Endodermal cell (in vitro differentiated cells): ENCODE measurements at places on chromosomes 2 and 18.

- DNase-seq, result no peak
These were observed 506.9 kb upstream of the KLHL29 start for GRCh38 chr2:22878121-22878520.

DNA sequence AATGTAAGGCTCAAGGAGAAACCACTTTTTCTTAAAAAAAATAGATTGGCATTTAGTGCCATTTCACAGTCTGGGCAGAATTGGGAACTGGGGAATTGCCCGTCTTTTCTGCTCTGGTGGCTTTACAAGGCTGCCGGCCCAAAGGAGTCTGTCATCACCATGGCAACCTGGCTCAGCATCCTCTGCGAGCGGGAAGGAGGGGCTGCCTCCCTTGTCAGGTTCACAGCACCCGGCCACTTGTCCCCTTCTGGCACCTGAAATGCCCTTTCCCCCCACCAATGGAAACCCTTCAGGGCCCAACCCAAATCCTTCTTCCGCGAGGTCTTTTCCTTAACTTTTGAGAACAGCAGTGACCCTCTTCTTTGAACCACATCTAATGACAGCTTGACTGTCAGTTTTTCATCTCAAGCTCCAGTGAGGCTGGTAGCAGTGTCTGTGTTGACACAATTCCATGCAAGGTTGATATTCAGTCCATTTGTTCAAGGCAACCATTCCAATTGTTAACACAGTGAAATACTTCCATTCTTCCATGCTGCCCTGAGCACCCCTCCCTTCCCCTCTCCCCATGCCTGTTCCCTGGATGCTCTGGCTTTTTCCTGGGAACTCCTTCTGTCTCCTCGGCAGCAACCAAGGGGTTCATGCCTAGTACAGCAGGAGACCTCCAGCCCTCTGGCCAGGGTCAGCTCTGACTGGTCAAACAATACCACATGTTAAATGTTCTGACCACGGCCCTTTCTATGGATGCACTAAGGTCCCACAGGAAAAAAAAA, 79.6 kb downstream of the DNER start:
- peak; percentile 59 for DNase-seq

DNA sequence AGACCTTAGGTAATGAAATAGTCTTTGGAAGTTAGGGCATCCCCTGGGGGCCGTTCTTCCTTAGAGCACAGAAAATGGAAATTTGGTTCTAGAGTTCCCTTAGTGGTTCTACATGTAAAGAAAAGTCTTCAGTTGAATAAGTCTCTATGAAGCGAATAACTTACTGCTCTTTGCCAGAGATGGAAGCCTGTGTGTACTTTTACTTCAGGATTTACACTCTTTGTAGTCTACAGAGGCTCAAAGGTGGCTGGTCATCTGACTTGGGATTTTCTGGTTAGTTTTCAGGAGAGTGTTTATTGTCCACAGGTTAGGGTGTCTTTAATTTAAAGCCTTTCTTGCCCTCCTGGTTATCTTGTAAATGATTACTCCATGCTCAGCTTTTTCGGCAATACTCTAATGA, 210.6 kb downstream of the ZNF521 start:
- no peak for DNase-seq

GRCh38 chr2:165870346-165870745, 76.3 kb upstream of the GALNT3 start:
- no peak for DNase-seq

GRCh38 chr2:28226558-28226957, 166.1 kb upstream of the FOSL2 start:
- no peak for DNase-seq

DNA sequence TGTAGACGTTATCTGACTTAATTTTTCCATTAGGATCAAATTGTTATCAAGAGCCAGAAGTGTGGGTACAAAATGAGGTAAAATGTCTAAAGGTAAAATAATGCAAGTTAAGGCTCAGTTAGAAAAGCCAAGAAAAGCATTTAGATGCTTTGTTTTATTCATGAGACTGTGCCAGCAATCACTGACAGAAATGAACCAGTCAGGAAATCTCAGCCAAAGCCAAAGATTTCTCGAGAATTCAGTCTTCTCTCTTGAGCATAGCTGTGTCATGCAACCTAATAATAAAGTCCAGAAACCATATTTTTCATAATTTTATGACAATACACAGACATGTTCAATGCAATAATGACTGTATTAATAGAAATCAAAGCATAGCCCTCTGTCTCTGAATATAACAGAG, 43.5 kb upstream of the ZNF397 start:
- DNase-seq, result no peak

DNA sequence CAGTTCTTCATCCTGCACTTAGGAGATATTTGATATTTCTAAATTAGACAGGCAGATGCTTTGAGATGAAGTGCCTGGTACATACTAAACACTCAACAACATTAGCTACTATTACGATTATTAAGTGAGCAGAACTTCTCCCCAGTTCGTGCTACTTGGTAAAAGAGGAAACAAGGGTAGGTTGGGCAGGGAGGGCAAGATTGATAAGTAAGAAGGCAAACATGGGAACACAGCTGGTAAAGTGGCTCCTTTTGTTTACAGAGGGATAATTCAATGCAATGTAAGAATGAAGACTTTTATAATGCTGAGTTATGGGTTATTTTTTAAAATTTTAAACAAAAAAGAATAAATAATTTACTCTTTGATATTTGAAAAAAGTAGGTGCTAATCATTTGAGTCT, 15.9 kb upstream of the WIPF1 start:
- no peak for DNase-seq

DNA sequence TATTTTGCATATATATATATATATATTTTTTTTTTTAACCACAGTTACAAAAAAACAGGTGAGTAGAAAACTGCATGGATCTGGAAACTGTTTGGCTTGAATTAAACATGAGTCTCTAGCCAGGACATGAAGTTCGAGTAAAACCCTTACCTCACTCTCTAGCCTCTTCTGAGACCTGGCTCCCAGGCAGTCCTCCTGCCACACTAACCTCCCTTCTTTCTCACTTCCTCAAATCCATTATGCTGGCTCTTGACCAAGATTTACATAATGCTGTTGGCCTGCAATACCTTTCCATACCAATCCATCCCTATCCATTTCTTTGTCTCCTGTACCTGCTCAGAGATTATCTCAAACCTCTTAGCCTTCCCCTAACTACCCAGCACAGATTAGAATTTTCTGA, 34.0 kb downstream of the PIGN start:
- DNase-seq, result no peak

GRCh38 chr2:152485954-152486736, 151.2 kb downstream of the FMNL2 start:
- DNase-seq, result no peak

DNA sequence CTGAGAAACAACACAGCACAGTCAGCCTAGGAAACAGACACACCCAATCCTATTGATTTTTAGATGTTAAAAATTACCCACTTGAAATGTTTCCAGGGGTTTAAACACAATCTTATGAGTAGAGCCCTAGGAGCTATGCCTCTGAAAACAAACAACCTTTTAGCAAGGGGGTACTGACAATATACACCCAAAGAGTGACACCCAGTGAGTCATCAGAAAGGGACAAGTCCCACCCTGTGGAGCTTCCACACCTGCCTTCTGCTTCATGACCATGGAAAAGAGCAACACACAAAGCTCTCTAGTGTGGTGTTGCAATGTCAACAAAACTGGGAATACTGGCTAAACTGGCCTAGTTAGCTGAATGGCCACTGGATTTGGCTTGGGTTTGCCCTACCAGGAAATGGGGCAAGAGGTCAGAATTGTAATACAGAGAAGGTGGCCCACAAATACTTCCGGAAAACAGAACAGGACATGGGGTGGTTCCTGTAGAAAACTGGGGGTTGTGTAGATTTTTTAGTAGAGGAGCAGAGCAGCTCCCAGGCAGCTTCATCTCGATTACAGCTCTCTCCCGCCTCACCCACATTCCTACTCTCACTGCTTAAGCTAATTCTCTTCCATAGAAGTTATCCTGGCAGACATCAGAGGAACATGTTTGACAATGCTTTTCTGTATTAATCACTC, 98.2 kb downstream of the GAREM1 start:
- no peak for DNase-seq

DNA sequence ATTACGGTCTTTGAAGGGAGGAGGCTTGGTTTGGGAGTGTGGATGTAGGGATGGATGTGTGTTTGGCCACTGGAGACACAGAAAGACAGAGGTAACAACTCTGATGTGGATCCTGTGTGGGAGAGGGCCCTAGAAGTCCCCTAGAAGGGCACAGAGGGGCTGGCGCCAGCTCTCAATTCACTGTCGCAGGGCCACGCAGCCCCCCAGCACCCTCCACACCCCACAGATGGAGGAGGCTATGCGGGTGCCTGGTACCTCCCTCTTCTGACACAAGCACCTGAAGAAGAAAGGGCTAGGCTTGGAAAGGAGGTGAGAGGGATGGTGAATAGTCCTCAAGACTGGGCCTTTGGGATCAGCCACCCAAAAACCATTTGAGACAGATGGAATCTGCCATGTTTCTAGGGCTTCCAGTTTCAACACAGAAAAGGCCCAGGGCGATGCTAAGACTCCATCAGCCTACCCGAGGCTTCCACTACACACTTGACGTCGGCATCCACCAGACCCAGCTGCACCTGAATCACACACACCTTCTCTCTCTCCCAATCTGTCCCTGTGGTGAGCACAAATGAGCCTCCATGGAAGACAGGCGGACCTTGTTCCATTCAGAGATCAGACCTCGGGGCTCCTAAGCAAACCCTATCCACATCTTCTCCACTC, 413.5 kb upstream of the HS6ST1 start:
- no peak for DNase-seq

DNA sequence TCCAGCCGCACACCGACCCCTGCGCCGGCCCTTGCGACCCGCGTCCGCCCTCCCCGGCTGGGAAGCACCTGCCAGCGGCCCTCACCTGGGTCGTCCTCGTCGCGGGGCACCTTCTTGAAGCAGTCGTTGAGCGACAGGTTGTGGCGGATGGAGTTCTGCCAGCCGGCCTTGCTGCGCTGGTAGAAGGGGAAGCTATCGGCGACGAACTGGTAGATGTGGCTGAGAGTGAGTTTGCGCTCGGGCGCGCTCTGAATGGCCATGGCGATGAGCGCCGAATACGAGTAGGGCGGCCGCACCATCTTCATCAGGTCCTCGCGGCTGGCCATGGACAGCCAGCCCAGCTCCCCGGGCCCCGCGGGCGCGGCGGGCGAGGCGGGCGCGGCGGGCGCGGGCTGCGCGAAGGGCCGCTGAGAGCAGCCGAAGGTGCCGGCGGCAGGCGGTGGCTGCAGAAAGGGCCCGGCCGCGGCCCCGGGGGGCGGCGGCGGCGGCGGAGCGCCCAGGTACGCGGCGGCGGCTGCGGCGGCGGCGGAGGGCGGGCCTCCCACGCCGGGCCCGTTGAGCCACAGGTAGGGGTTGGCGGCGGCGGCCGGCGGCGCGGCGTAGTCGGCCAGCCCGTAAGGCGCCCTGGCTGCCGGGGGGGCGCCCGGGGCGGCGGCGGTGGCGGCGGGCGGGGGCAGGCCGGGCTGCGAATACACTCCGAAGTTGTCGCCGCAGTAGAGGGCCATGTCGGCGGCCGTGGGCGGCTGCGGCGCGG, 505 bp downstream of the FOXI3 start:
- peak; percentile 83 for DNase-seq

DNA sequence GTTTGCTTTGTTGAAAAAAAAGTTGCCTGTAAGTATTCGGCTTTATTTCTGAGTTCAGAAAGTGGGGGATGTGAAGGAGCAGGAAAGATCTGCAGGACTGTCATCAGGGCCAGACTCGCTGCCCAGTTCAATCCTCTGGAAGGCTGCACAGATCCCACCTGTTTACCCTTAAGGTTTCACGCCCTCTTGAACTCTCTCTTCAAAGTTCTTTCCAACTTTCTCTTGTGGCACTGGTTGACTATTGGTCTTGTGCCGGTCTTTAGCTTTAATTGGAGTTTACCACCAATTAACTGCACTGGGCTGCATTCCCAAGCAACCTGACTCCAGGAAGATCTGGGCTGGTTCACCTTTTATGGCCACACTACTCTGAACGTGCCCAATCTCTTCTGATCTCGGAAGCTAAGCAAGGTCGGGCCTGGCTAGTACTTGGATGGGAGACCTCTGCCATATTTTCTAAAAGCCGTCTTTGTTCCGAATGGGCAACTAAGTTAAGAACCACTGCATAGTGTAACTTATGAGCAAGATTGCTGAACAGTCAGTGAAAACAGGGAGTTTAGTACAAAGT, 495.0 kb downstream of the DPP10 start:
- DNase-seq, result no peak

GRCh38 chr18:61554117-61554776, 221.0 kb downstream of the CDH20 start:
- no peak for DNase-seq

DNA sequence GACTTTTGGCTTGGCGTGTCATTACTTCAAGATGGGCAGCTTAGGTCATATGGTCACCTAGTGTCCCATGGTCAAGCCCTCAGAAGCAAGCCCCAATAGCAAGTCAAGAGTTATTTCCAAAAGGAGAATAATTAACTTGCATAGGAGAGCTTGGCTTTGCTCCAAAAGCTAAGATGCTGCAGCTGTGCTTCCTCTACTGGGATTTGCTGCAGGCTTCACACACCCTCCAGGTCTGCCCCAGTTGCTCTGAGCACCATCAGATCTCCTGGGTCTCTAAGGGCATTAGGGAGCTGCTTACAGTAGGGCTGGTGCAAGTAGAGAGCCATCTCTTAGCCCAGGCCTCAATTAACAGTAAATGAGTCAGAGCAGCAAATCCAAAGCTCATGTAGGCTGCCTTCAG, 46.6 kb downstream of the THUMPD2 start:
- no peak for DNase-seq

- no peak for DNase-seq
These were observed 5.5 kb upstream of the ARL4C start for GRCh38 chr2:234502285-234502918.

DNA sequence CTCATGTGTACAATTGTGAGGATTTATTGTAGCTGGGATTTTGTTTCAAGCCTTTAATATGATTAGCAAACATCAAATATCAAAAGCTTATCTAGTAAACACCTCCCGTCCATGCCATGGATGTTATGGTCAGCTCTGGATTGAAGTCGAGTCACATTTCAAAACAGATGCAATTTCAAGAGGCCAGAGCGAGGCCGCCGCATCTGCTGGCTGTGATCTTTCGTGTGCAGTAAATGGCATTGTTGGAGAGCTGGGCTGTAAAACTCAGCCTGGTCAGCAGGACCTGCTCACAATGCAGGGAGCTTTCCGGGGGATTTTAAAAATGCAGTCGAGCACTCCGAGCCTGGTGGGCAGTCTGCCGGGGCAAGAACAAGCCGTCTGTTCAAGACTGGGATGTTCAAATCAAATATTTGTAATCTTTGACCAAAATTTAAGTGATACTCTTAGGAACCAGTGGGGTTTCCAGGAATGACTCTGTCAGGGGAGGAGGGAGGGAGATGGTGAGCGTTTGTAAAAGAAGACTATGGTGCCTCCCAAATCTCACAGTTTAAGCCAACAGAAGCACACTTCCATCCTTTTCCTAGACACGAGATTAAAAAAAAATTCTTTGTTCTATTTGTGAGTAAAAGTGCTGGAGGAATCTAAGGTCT, 97.6 kb downstream of the MYCN start:
- no peak for DNase-seq
